ENCODE measurements at places on chromosomes 4 and X. TPM values are rescaled to one million over a fixed set of nuclear protein-coding genes. Genes with fewer than 3 reads are reported as not detected.
A peak's percentile ranks its signal among the peaks of the same experiment; 100 is the strongest.

- no peak for DNase-seq
These were observed 409.8 kb upstream of the GALNT7 start for GRCh38 chr4:172758586-172759340.

The PABPC1L2B gene
- 0.05 TPM for polyA plus RNA-seq

The FHDC1 gene
- 0.03 TPM for polyA plus RNA-seq

- DNase-seq, result peak; percentile 66
These were observed 85.3 kb downstream of the RTL5 start for GRCh38 chrX:72046447-72046846.

The L1CAM gene
- polyA plus RNA-seq, result 1.9 TPM
